T-cell (primary cell): ENCODE measurements at places on chromosomes 13 and 19. TPM values are rescaled to one million over a fixed set of nuclear protein-coding genes. Genes with fewer than 3 reads are reported as not detected.

GRCh38 chr19:46697204-46697960 is 19.5 kb downstream of the PRKD2 start:
- H3K27ac ChIP-seq, result no peak overlapping the region
- H3K4me1 ChIP-seq, result no peaks in the 10 kb centered on the region
- no peak for DNase-seq
- peaks cover 32% of the 10 kb centered on the region for H3K36me3 ChIP-seq
- H3K4me3 ChIP-seq, result no peak overlapping the region
- H3K27me3 ChIP-seq, result no peaks in the 10 kb centered on the region

DNA sequence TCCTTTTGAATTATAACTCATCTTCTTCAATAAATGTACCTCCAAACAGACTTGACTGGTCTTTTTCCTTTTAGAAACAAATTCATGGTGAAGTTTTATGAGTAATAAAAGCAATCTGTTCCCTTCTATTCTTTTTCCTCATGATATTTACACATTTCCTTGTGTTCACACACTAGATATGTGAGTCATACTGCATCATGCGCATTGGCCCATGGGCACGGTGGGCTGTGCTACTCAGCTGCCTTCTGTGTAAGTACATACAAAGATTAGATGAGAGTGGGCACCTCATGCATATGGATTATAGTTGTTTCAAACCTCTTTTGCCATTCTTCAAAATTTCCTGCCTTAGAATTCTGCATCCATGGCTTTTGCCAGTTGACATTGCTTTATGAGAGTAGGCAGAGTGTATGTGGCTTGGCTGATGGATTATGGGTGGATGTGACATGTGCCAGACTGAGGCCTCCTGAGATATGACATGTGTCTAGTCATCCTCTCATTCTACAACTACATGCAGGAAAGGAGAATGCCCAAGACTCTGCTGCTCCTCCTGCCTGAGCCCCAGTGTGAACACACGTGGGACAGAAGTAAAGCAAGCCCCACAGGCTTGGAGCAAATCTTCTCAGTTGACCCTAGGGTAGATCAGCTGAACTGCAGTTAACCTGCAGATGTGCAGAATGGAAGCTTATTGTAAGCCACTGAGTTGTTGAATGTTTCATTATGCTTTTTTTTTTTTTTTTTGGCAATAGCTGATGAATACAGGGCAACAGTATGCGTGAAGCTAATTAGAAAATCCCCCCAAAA is 109.9 kb downstream of the RBM26 start:
- H3K4me3 ChIP-seq, result no peak overlapping the region
- DNase-seq, result no peak
- H3K27me3 ChIP-seq, result peaks cover 8% of the 10 kb centered on the region
- no peak overlapping the region for H3K27ac ChIP-seq
- H3K36me3 ChIP-seq, result no peaks in the 10 kb centered on the region

Gene ATP4A
- not detected for total RNA-seq

Gene SLITRK5
- total RNA-seq, result 0.16 TPM

Gene FBXO17
- total RNA-seq, result 0.28 TPM
